ENCODE measurements at places on chromosomes 12 and 14.

- no peak for DNase-seq
Measured at GRCh38 chr14:105526776-105527380, 495 bp downstream of the TMEM121 start.

GRCh38 chr12:10213168-10214135, 775 bp downstream of the GABARAPL1 start:
- peak; percentile 93 for DNase-seq

DNA sequence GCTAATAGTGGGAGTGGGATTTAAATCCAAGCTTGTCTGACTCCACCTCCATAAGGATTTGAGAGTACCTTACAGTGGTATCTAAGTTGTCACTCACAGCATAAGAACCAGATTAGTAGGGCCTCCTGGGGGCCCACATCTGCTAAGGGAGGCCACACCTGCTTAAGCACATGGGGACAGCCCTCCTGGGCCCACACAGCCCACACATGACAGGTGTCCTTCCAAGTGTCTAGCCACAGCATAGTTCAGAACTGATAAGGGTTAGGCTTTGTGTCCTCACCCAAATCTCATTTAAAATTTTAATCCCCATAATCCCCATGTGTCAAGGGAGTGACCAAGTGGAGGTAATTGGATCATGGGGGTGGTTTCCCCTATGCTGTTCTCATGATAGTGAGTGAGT, 186.0 kb upstream of the HMGA2 start:
- no peak for DNase-seq

DNA sequence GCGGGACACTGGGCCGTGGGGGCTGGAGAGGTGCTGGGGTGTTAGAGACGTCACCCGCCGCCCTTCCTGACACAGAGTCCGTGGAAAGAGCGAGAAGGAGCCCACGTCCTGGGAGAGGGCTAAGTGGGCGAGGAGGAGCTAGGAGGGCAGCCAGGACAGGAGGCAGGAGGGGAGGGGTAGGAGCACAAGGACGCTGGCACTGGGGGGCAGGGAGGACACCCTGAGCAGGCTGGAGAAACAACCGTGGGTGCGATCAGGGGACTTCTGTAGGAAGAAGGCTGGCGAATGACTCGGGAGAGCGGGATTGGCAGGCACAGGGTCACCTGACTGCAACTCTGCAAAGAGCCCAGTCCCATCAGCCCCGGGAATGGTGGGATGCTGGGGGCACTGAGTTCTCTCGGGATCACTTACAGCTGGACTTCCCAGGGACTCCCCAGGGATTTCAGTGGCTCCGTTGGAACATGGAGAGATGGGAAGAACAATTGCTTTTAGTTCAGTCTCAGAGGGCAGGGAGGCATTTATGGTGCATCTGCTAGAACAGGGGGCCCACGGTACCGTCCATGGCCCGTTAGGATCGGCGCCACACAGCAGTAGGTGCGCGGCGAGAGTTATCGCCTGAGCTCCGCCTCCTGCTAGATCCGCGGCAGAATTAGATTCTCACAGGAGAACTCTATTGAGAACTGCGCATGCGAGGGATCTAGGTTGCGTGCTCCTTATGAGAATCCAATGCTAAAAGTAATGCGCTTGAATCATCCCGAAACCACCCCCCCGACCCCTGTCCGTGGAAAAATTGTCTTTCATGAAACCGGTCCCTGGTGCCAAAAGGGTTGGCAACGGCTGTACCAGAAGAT, 24.3 kb downstream of the UBR7 start:
- DNase-seq, result no peak

DNA sequence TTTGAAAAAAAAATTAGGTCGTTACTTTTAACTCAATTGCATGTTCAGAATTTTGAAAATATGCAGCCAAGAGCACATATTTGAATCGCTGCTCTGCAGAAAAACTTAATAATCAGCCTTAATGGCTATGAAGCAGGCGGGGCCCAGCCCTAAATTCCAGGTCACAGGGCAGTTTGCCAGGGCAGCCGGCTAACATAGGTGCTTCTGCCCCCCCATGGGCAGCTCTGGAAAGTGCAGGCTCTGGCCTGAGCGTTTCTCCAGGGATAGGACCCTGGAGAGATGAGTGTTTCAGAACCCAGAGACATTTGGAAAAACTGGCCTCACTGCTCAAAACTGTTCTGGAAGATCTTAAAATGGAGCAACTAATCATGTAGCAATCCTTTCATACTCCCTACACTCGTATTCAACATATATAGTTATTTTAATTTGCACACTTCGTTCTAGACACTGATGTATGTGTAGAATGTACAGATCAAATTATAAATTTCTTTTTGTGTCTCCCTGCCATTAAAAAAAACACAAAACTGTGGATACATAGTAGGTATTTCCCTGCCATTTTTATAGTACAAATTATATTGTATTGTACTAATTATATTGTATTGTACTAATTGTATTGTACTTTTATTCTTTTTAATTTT, 26.0 kb upstream of the PTGR2 start:
- peak; percentile 83 for DNase-seq

- DNase-seq, result no peak
Measured at GRCh38 chr14:33273978-33274377, 335.3 kb downstream of the NPAS3 start.

DNA sequence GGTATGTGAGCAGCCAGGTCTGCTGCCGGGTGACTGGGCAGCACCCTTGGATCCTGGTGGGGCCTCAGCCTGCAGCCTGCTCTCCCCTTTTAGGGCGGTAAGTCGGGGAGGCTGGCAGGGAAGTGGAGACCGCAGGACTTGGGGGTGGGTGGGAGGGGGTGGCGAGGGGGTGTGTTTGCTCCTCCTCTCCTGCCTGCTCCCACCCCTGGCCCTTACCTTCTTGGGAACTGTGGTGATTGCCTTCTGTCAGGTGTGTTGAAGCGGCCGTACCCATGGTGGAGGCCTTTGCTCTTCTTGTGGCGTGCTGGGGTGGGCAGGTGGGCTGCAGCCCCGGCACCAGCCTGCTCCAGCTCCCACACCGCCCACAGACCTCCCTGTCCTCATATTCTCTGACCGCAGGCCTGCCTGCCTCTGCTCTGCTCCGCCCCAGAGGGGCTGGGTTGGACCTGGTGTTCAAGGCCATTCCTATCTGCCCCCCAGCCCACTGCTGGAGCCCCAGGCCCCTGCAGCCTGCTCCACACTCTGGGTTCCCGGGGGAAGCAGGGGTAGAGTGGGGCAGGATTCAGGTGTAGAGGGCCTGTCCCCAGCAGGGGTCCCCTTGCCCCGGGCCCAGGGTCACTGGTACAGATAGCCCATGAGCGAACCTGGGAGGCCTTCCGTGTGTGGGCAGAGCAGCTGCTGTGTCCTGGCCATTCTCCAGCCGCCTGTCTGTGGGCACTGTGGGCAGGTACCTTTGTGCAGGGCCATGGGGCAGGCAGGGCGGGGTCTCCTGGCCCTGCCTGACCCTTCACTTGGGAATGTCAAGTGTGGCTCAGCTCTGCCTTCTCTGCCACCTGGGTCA, 5.2 kb downstream of the TEDC1 start:
- DNase-seq, result no peak

DNA sequence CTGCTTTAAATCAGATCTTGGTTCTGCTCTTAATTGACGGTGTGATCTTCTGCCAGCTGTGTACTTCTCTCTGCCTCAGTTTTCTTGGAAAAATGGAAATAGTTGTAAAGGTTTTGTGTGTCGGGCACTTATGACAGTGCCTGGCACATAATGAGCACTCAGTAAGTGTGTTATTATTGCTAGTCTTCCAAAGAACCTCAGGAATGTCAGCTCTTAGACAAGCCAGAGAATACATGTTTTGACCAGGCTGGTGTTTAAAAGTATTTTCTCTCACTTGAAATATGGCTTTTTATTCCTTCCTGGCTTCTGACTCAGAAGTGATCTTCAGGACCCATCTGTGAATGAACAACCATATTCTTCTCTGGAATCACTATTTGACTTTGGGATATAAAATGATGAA, 304.1 kb downstream of the SNAPC1 start:
- DNase-seq, result no peak

GRCh38 chr12:103715494-103715893, 125.5 kb downstream of the NT5DC3 start:
- DNase-seq, result no peak

DNA sequence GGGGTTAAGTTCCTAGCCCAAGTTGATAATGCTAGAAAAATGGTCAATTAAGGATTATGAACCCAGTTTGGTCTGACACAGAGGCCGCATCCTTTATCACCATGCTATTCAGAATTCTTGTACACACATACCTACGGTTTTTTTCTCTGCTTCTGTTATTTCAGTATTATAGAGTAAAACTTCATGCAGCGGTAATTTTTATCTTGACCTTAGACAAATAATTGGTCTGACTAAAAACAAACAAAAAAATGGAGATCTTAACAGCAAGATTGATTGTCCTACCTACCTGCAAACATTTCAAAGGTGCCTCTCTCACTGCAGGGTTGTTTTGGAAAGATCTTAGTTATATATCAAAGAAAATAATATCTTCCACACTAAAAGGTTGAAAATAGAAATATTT, 201.9 kb upstream of the PRICKLE1 start:
- DNase-seq, result no peak

GRCh38 chr12:80460972-80461371, 16.9 kb downstream of the PTPRQ start:
- no peak for DNase-seq

GRCh38 chr12:100043631-100044030, 58.9 kb upstream of the ANKS1B start:
- DNase-seq, result no peak

- DNase-seq, result no peak
Measured at GRCh38 chr14:28756269-28756883, 10.2 kb upstream of the FOXG1 start.

- DNase-seq, result no peak
Measured at GRCh38 chr14:83126076-83126475, 1592.4 kb upstream of the SEL1L start.

- no peak for DNase-seq
Measured at GRCh38 chr12:6342140-6342889, 439 bp upstream of the TNFRSF1A start.

- no peak for DNase-seq
Measured at GRCh38 chr14:105456736-105457617, 17.6 kb upstream of the CRIP2 start.

GRCh38 chr12:52543985-52544883, 8.7 kb downstream of the KRT71 start:
- DNase-seq, result no peak

GRCh38 chr12:47782372-47782770, 9.3 kb downstream of the SLC48A1 start:
- DNase-seq, result no peak

GRCh38 chr12:131872154-131873051, 22.0 kb upstream of the ULK1 start:
- peak; percentile 83 for DNase-seq

- DNase-seq, result no peak
Measured at GRCh38 chr12:68175557-68176061, 16.1 kb upstream of the IFNG start.

- no peak for DNase-seq
Measured at GRCh38 chr12:31662176-31662849, 2.8 kb downstream of the ETFBKMT start.

- peak; percentile 63 for DNase-seq
Measured at GRCh38 chr12:24991209-24992049, 42.5 kb upstream of the BCAT1 start.

DNA sequence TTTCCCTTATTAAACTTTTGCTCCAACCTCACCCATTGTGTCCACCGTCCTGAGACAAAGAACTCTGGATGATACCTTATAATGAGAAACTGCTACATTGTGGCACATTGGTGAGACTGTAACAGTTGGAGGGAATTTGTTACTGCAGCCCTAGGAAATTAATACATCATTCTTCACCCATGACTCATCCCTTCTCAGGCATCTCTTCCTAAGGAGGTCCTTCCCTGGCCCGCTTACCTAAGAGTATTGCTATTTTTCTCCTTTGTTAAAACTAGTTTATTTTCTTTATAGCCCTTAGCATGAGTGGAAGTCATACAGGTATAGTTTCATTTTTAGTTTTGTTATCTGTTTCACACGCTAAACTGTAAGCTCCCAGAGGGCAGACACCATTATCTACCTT, 87.1 kb downstream of the TMEM260 start:
- no peak for DNase-seq

GRCh38 chr12:122867691-122868461, 28.0 kb downstream of the VPS37B start:
- DNase-seq, result no peak

DNA sequence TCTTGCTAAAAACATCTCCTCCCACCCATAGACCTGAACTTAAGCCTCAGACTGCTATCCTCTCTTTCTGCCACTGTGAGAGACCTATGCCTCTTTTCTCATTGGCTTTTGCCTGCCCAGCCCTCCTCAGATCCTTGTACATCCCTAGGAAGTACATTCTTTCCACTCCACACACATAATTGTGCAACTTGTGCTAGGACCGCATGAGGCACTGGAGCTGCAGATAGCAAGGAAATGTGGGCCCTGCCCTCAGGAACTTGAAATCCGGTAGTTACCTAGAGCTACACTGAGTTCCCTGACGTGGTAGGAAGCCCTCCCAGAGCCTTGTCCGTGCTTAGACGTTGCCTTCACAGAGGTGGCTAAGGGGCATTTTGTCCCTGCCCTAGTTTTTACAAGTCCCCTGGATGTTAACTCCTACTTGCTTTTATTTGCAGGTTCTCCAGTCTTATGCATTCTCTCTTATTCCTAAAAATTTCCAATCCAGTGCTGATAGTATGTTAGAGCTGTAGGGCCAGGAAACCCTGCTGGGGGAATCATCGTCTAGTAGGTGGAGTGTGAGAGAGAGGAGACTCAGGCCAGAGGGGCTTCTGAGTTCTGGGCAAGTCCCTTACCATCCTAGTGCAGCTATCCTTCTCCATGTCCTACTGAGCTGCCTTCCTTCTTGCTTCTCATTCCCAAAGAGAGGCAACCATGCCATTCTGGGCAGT, 41.3 kb downstream of the NTF3 start:
- DNase-seq, result no peak

GRCh38 chr14:103008768-103009357, 48.5 kb downstream of the CDC42BPB start:
- DNase-seq, result no peak

- no peak for DNase-seq
Measured at GRCh38 chr12:4069670-4070010, 196.4 kb upstream of the PARP11 start.

- no peak for DNase-seq
Measured at GRCh38 chr14:65432361-65432948, 19.9 kb downstream of the FUT8 start.

- DNase-seq, result no peak
Measured at GRCh38 chr14:104023325-104024055, 62.0 kb upstream of the ASPG start.

- DNase-seq, result no peak
Measured at GRCh38 chr12:25959071-25959961, 834 bp downstream of the RASSF8 start.

GRCh38 chr12:66438601-66439000, 136.3 kb downstream of the HELB start:
- DNase-seq, result no peak

- DNase-seq, result no peak
Measured at GRCh38 chr14:92471919-92472318, 41.7 kb upstream of the RIN3 start.

Measured in CD14-positive monocyte (primary cell).